Epithelial cell of esophagus (primary cell): ENCODE measurements at places on chromosomes 5 and 9.

GRCh38 chr5:59637884-59638580 is 255.5 kb downstream of the PDE4D start:
- peak; percentile 10 for DNase-seq

DNA sequence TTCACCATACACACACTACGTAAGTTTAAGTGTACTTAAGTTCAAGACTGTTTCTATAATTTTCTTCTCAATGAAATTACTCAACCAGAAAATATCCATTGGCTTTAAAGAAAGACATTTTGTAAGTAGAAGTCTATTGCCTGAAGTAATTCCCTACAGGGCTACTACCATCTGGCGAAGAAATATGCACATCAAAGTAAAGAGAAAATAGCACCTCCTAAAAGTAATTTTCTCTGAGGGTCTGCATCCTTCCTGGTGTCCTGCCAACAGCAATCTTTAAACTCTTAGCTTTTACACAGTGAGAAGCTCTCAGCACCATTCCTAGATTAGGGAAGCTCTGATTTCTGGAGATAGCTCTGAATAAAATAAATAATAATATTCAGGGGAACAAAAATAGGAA is 498.5 kb upstream of the TYRP1 start:
- no peak for DNase-seq

- DNase-seq, result no peak
These were observed 53.9 kb downstream of the RAI14 start for GRCh38 chr5:34709861-34710673.

DNA sequence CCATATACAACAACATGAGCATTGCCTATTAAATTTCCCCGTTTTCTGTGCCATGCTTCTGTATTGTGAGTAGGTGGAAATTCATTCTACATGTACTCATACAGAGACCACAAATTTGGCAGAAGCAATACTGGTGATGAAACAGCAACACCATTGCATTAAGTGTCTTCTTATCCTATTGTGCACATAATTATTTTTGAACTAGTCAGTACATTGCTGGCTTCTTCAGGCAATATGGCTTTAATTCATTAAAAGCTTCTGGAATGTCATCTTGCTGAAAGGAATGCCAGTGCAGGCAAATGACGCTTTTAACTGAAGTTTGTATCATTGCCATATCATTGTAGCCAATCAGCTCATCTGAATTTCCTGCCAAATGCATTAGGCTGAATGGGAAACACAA is 82.6 kb downstream of the KIAA1958 start:
- DNase-seq, result peak; percentile 73
